Spinal cord (tissue), 10 donors: ENCODE measurements at places on chromosomes 6 and 20. TPM values are rescaled to one million over a fixed set of nuclear protein-coding genes. Genes with fewer than 3 reads are reported as not detected.

Gene KCNG1
- total RNA-seq, result 5.2 TPM

Gene CD24
- total RNA-seq, result 110 TPM

Gene AKAP7
- total RNA-seq, result 67.1 TPM

Gene JPH2
- 1.7 TPM for total RNA-seq

Gene KCNQ2
- total RNA-seq, result 30.7 TPM

Gene SALL4
- 2.3 TPM for total RNA-seq

Gene FAM209A
- total RNA-seq, result not detected

Gene MAS1
- total RNA-seq, result 0.06 TPM

Gene CEBPB
- 8.3 TPM for total RNA-seq

Gene SLC22A23
- total RNA-seq, result 31.5 TPM

Gene ADAM33
- total RNA-seq, result 21.1 TPM

Gene BCAS1
- 109 TPM for total RNA-seq

Gene ULBP3
- total RNA-seq, result 5.2 TPM

Gene BCAS4
- total RNA-seq, result 7.8 TPM

Gene EFCAB8
- total RNA-seq, result 0.22 TPM

Gene PSMG4
- 13.9 TPM for total RNA-seq

- no peak for DNase-seq
Measured at GRCh38 chr20:60294632-60295031, 336.4 kb downstream of the CDH26 start.

DNA sequence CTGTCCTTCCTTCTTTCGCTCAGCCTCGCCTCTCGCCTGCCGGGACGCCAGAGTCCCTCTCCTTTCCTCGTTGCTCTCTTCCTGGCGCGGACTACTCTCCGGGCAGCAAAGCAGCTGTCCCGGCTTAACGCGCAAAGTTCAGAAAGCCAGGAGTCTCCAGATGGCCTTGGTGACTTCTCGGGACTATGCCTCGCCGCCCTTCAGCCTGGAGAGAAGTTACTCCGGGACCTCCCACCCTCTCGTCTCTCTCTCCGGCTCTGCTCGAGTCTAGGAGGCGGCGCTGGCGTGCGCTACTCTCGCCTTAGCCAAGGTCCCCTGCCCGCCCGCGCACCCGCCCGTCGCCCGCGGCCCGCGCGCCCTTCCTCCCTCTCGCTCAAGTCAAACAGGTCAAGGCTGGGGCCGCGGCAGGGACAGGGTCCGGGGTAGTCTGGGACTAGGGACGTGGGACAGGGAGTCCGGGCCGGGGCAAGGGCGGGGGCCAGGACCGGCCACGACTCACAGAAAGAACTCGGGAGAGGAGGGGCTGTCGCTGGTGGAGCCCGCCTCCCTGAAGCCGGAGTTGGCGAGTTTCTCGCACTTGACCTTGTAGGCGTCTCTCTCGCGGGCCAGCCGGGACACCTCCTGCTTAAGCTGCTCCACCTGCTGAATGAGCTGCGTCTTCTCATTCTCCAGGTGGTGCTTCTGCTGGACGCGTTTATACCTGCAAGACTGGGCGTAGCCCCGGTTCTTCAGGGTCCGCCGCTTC, 1.5 kb downstream of the MAFB start:
- DNase-seq, result peak; percentile 71

GRCh38 chr6:46053039-46053933, 37.6 kb upstream of the CLIC5 start:
- no peak for DNase-seq

- DNase-seq, result no peak
Measured at GRCh38 chr6:142913036-142913510, 31.9 kb downstream of the HIVEP2 start.

DNA sequence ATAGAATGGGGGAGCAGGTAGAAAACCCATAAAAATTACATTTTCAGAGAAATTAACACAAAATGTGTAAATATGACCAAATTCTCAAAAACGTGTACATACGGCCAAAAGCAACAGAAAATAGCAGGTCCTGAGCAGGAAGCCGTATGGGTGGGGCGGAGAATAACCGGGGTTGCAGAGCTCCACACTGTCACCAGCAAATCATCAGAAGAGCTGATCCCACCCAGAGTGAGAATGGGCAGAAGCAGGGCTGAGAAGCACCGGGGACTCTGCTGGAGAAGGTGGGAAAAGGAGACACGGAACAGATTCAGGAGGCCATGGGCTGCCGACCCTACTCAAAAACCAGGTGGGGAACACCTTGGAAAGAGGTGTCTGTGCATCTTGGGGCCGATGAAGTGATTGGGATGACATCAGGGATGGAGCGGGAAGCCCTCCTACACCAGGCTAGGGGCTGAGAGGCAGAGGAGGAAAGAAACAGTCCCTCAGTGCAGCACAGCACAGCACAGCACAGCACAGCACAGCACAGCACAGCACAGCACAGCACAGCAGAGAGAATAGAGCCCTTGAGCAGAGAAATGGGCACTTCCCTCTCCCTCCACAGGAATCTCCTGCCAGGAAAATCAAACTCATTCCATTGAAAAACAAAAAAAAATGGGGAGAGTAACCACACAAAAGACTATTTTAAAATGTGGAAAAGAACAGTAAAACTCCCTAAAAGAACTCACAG, 22.3 kb downstream of the STX7 start:
- no peak for DNase-seq

GRCh38 chr20:37901240-37901639, 1.7 kb upstream of the VSTM2L start:
- no peak for DNase-seq

GRCh38 chr20:52964131-52964530, 8.0 kb upstream of the TSHZ2 start:
- no peak for DNase-seq

DNA sequence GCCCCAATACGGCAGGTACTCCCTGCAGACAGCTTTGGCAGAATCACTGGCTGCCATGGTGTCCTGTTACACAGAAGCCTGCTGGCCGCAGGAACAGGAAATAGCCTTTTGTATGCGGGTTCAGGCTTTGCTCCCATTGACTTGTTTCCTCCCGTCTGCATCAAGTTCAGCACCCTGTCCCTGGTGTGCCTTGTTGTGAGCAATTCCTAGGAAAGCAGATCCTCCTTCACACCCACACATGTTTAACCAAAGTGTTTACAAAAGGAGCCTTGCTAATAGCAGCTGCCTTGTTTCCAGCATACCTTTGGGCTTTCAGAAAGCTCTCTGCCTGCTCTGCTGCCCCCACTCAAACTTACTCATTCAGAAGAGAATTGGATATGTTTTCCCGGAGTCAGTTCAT, 127.2 kb upstream of the SUPT3H start:
- DNase-seq, result no peak

- no peak for DNase-seq
Measured at GRCh38 chr20:46121184-46121930, 3.2 kb downstream of the CD40 start.

DNA sequence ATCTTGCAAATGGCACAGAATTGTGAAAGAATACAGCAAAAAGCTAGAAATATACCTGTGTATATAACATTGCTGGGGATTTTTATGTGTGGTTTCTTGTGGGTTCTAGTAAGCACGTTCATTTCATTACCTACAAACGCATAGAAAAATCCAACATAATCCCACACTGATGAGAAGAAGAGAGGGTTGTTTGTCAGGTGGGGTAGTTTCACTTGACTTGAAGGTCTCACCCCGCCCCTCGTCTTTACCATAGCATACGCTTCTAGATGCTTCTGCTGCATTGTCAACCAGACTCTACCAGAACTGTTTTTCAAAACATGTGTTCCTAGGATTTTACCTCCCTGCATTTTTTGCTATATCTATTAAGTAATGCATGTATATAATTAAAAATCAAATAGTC, 284.1 kb upstream of the TAB2 start:
- DNase-seq, result no peak

DNA sequence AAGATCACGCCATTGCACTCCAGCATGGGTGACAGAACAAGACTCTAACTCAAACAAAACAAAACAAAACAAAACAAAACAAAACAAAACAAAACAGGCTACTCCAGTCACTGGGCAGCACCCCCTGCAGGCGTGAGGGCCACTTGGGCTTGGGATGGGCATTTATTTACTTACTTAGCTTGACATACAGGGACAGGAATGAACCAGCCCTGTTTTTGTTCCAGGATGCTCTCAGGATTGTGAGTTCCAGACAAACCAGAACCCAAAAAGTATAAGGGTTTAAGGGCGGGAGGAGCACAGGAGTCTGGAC, 4.0 kb upstream of the PTPN1 start:
- DNase-seq, result no peak

GRCh38 chr6:125182237-125183008, 28.9 kb downstream of the TPD52L1 start:
- no peak for DNase-seq

- DNase-seq, result no peak
Measured at GRCh38 chr20:45905505-45906079, 6.4 kb downstream of the PLTP start.

GRCh38 chr20:42634156-42634555, 555.5 kb downstream of the PTPRT start:
- no peak for DNase-seq

GRCh38 chr6:105161421-105161820, 18.4 kb downstream of the POPDC3 start:
- no peak for DNase-seq

- no peak for DNase-seq
Measured at GRCh38 chr6:168182366-168182765, 103.4 kb upstream of the FRMD1 start.

DNA sequence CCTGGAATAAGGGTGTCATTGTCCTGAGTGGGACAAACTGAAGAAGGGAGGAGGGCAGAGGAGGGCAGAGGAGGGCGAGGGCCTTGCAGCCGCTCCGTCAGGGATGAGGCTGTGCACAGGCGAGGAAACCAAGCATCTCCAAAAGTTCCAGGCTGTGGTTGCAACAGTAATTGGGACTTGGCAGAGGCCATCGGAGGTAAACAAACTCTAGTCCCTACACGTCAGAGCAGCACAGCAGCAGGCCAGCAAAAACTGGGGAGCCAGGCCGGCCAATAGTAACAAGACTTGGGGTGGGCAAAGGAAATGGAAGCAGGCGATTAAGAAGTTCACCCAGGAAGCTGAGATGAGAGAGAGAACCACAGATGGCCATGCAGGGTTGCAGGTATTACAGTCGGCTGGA, 142.8 kb downstream of the SMOC2 start:
- DNase-seq, result no peak

GRCh38 chr20:6622041-6622440, 145.4 kb upstream of the BMP2 start:
- DNase-seq, result no peak

- no peak for DNase-seq
Measured at GRCh38 chr6:43911354-43912115, 141.5 kb downstream of the VEGFA start.
